ENCODE measurements at places on chromosomes 1 and 21. TPM values are rescaled to one million over a fixed set of nuclear protein-coding genes. Genes with fewer than 3 reads are reported as not detected.

The CTSE gene
- total RNA-seq: not detected

The TMEM53 gene
- 6.3 TPM for total RNA-seq

The PRAMEF4 gene
- total RNA-seq: not detected

The SPRTN gene
- total RNA-seq: 9.9 TPM

The CFHR5 gene
- not detected for total RNA-seq

The PLA2G2D gene
- not detected for total RNA-seq

The PLXNA2 gene
- 18.3 TPM for total RNA-seq

The DNAJC6 gene
- 6.8 TPM for total RNA-seq

The DMRTA2 gene
- total RNA-seq: 0.46 TPM
